ENCODE measurements at places on chromosomes 6 and 20.

DNA sequence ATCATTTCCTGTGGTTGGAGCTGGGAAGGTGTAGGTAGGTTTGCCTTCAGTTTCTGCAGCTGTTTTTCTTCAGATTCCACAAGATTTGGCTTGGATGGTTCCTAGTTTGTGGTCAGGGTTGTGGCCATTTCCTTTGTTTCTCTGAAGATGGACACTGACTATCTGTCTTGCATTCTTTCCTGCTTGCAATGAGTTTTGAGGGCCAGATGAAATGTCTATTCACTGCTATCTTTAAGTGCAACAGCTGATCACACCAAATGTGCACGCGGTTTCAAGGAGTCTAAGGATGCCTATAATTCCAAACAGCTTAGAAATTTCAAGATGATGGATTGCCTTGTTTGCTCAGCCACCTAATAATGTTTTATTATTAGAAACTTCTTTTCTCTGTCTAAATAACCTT lies 28.4 kb downstream of the IL20RA start:
- no peak for DNase-seq

DNA sequence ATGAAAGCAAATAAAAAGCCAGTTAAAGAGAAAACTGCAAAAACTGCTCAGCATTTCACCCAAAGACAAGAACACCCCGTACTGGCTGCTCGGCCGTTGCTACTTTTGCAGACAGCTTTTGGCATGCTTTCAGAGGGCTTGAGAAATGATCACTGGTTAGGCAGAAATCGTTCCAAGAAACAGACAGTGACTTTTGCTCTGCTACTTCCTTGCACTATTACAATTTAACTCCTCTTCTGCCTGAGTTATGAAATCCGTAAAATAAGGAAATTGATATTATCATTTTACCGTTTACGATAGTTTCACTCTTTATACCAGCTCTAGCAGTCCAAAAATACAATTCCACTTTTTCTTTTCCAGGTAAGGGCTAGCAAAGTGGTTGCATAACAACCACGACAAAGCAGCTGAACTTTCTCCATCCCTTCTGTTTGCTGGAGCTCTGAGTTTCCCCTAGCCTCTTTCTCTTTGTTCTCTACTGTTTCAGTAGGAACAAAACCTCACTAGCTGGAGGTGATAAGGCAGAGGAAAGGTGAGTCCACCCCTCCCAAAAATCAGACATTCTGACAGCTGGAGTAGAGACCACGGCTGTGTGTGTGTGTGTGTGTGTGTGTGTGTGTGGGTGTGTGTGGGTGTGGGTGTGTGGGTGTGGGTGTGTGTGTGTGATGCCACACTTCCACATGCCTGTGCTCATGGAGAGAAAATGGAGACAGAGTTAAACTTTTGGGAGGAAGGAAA lies 191.8 kb upstream of the RREB1 start:
- peak; percentile 92 for DNase-seq

DNA sequence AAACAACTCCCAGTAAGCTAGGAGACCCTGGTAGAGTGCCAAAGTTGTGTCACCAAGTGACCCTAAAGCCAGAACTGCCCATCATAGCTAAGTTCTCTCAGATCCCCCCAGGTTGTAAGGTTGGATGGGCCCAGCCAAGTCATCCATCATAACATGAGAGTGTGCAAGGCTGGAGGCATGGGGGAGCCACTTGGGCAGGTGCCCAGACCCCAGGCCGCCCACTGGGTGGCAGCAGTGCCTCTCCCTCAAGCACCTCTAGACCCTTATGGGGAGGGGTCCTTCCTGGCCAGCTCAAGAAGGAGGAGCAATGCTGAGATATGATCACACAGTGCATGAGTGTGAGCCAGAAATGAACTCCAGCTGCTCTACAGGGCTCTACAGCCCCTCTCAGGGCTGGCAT lies 154.5 kb downstream of the MYLK4 start:
- no peak for DNase-seq

DNA sequence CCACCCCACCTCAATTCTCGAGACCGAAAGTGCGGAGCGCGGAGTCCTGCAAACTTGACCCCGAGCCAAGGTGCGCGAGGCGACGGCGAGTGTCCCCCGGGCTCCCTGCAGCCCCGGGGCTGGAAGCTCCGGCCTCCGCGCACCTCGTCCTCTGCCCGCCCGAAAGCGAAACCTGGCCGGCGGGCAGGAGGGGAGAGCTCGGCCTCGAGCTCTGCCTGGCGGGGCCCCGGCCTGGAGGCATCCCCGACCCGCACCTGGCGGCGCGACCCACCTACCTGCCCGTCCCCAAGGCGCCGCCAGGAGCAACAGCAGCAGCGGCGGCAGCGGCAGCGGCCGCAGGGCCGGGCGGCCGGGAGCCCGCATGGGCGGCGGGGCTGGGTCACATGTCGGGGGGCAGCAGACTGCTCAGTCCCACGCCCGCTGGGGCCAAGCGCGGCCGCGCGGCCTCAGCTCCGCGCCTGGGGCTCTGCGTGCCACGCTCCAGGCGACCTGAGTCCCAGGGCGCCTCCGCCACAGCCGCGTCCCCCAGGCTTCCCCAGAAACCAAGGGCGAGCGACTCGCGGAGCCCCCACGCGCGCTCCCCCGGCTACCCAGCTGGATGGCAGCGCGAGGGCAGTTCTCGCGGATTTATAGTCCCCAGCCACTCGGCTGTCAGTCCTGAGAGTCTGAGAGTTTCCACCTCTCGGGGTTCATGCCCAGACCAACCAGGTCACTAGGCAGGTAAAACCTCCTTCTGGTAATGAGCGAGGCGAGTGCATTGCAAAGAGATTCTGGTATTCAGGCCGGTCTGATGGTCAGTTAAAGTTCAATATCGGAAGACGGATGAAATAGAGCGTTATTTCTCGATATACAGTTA lies at the start of gene IL20RA:
Gene IL20RA (minus strand): TSS at position 600 of the 856 bp plus-strand sequence. CDS start 237 bp downstream, at position 363.
- DNase-seq: peak; percentile 52

DNA sequence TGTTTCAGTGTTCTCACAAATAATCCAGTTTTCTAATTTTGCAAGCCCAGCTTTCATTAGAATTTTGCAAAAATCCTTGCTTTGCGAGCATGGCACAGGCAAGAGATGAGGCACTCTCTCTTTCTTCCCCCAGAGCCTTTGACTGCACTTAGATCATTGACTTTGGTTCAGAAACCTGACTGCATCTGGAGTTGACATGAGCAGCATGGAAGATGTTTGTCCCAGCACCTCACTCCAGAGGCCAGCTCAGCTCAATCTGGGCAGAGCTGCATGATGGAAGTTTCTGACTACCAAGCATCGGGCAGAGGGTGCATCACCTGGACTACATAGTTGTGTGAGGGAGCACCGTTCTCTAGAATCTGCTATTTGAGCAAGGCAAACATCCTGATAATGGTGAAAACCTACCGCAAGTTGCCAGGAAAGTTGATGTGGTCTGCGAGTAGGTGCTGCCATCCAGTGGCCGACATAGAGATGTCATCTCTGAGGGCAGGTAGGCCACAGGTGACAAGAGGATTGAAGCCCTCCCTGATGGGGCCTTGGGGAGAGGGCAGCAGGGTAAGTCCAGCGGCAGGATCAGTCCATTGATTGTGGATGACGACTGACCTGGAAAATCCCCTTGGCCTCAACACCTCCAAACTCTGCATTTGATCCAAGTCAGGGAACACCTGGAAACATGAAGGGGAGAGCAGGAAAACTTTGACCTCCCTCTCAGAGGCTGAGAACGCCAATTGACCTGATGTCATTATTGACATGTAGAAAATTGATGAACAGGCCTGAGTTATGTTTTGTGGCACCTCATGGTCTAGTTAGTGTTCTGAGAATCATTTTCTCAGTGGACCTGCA lies 3.8 kb upstream of the LPA start:
- DNase-seq: no peak

DNA sequence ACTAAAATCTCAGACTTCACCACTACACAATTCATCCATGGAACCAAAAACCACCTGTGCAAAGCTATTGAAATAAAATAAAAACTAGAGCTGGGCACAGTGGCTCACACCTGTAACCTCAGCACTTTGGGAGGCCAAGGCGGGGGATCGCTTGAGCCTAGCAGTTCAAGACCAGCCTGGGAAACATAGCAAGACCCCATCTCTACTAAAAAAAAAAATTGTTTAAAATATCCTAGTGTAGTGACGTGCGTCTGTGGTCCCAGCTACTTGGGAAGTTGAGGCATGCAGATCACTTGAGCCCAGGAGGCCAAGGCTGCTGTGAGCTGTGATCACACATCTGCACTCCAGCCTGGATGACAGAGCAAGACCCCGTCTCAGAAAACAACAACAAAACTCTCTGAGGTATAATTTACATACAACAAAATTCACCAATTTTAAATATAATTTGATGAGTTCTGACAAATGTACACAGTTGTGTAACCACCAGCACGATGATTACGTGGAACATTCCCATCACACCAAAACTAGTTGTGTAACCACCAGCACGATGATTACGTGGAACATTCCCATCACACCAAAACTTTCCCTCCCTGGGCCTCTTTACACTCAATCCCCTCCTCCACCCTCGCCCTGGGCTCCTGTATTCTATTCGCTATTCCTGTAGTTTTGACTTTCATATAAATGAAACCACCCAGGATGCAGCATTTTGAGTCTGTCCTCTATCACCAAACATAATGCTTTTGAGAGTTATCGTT lies 107.5 kb downstream of the TAF4 start:
- DNase-seq: no peak

- DNase-seq: no peak
Measured at GRCh38 chr6:148971031-148971927, 224.4 kb downstream of the UST start.

- DNase-seq: peak; percentile 81
Measured at GRCh38 chr6:43951063-43951755, 176.0 kb downstream of the MRPL14 start.

- DNase-seq: no peak
Measured at GRCh38 chr6:23106951-23107350, 537.6 kb downstream of the HDGFL1 start.

DNA sequence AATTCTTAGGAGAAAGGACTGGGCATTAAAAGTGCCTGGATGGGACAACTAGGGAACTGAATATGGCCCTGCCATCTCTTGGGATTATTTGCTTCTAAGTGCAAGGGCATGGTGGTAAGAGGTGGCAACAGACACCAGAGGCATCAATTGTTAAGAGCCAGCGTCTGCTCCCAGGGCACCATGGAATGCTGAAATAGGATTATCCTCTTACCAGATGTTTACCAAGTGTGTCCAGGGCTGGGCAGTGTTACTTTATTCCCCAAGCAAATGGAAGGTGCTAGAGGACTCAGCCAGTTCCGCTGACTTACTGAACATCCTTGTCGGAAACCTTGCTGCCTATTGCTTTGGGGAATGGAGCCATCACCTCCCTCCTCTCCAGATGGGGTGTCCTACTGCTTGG lies 273.6 kb upstream of the SUPT3H start:
- DNase-seq: no peak

DNA sequence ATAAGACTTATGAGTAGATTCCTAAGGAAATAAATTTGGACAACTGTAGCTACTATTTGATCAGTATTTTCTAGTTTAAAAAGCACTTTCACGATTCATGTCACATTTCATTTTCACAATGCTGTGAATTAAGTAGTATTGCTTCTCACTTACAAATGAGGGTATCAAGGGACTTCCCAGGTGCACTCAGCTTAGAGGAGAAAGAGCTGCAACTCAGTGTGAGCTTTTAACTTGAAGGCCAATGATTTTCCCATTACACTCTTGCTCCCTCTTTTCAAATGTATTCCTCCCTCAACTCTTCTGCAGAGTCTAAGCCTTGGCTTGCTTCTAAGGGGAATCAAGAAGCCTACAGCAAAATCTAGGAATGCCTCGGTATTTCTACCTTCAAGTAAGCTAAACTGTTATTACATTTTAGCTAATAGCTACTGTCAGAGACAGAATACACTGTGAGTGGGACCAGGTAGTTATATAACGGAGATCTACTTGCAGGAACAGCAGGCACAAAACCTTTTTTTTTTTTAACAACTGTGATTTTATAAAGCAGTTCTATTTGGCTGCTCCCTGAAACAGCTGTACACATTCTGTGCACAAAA lies 339.0 kb downstream of the SYNE1 start:
- no peak for DNase-seq
